IMR-90 (cell line): ENCODE measurements at places on chromosomes 12 and 14. TPM values are rescaled to one million over a fixed set of nuclear protein-coding genes. Genes with fewer than 3 reads are reported as not detected.

Gene TESPA1
- not detected in 2 replicates for total RNA-seq

DNA sequence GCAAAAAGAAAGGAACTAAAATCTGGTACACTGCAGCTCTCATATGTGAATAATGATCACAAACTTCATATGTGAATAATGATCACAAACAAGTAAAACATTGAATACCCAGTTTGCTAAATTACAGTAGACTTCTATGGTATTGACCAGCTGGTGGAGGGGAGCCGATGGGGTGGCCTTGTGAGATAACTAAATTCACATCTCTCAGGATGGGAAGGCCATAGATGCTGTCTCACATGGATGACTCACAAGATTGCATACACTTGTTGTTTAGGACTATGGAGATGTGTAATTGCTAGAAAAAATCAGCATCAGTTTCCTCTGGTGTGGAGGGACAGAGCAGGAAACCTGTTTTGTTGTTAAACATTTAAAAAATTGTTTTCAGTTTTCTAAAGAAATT lies 49.2 kb downstream of the ACACB start:
- H3K36me3 ChIP-seq: no peaks in the 10 kb centered on the region
- H3K4me1 ChIP-seq: peaks cover 13% of the 10 kb centered on the region; the same call in 1 of the 2 replicates
- DNase-seq: peak; percentile 75
- no peak overlapping the region for H3K4me3 ChIP-seq
- no peaks in the 10 kb centered on the region for H3K27me3 ChIP-seq

Gene DNAI7
- total RNA-seq: under 0.01 and 0.28 TPM in 2 replicates

DNA sequence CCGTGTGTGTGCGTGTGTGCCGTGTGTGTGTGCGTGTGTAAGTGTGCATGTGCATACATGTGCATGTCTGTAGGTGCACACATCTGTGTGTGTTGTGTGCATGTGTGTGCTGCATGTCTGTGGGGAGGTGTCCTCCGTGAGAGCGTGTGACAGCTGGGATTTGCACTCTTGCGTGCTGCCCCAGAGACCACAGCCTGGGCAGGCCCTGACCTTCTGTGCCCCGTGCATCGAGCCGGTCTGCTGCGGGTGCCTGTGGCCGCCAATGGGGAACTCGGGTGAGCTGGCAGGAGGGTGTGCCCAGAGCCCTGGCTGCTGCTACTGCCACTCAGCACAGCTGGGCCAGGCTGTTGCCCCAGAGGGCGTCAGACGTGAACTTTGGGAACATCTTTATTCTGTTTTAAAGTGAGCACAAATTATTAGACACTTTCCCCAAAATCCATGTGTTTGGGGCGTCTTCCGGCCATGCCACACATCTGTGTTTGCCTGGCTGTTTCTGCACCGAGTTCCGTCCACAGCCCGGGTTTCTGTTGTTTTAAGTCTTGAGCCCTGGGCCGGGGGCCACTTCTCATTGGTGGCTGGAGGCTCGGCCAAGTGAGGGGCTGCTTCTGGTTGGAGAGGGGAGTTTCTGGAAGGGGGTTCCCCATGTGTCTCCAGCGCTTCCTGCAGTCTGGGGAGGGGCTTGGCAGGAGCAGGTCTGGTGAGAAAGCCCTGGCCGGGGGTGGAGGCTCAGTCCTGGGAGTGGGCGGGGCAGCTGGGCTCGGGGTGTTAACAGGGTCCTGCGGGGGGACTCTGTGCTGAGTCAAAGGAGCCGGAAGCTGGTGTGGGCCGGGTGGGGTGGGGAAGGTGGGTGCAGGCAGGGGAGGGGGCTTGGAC lies 7.6 kb downstream of the CEP170B start:
- no peaks in the 10 kb centered on the region for H3K27me3 ChIP-seq
- no peak overlapping the region for H3K4me3 ChIP-seq
- DNase-seq: peak; percentile 37
- H3K27ac ChIP-seq: no peak overlapping the region
- peaks cover 7% of the 10 kb centered on the region; the same call in 1 of the 2 replicates for H3K36me3 ChIP-seq
- peaks cover 5% of the 10 kb centered on the region for H3K4me1 ChIP-seq

- H3K36me3 ChIP-seq: no peaks in the 10 kb centered on the region
- H3K4me3 ChIP-seq: no peak overlapping the region
- H3K27ac ChIP-seq: no peak overlapping the region
- no peaks in the 10 kb centered on the region for H3K4me1 ChIP-seq
Measured at GRCh38 chr12:112584266-112584722, 165.5 kb downstream of the PTPN11 start.

DNA sequence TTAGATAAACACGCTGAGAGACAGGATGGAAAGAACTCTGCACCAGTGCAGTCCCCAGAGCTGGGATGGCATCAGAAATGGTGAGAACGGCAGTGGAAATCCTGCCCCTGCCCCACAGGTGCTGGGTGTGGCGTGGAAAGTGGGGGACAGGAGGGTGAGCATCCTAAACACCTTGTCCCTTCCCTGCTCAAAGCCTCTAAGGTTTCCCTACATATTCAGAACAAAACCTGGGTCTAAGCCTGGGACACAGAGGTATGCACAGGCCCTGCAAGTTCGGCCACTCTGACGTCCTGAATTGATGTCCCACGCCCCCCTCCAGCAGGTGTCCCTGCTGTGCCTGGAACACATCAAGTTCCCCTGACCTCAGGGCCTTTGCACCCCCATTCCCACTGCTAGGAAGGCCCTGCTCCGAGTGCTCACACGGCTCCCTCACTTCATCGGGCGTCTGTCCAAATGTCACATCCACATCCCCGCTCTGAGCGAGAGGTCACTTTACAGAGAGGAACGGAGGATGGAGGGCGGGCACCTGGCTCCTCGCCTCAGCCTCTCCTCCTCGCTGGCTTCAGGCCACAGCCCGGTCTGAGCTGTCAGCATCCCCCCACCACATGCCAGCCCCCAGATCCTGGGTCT lies 38.5 kb upstream of the SFSWAP start:
- no peak overlapping the region for H3K27ac ChIP-seq
- peaks cover 4% of the 10 kb centered on the region; the same call in 1 of the 2 replicates for H3K27me3 ChIP-seq
- no peak for DNase-seq

Gene PLCZ1
- not detected in 2 replicates for total RNA-seq

- H3K36me3 ChIP-seq: no peaks in the 10 kb centered on the region
- DNase-seq: no peak
- H3K27me3 ChIP-seq: no peaks in the 10 kb centered on the region
- H3K27ac ChIP-seq: no peak overlapping the region
- peaks cover 10% of the 10 kb centered on the region; the same call in 1 of the 2 replicates for H3K4me1 ChIP-seq
Measured at GRCh38 chr14:99597911-99598600, 6.0 kb downstream of the CCDC85C start.

Gene LARP4
- 41.7 and 42.5 TPM in 2 replicates for total RNA-seq

- no peak overlapping the region for H3K4me3 ChIP-seq
- no peaks in the 10 kb centered on the region for H3K36me3 ChIP-seq
- H3K27ac ChIP-seq: no peak overlapping the region
- DNase-seq: no peak
- H3K4me1 ChIP-seq: no peaks in the 10 kb centered on the region
Measured at GRCh38 chr12:3771853-3772252, 18.9 kb upstream of the CRACR2A start.

DNA sequence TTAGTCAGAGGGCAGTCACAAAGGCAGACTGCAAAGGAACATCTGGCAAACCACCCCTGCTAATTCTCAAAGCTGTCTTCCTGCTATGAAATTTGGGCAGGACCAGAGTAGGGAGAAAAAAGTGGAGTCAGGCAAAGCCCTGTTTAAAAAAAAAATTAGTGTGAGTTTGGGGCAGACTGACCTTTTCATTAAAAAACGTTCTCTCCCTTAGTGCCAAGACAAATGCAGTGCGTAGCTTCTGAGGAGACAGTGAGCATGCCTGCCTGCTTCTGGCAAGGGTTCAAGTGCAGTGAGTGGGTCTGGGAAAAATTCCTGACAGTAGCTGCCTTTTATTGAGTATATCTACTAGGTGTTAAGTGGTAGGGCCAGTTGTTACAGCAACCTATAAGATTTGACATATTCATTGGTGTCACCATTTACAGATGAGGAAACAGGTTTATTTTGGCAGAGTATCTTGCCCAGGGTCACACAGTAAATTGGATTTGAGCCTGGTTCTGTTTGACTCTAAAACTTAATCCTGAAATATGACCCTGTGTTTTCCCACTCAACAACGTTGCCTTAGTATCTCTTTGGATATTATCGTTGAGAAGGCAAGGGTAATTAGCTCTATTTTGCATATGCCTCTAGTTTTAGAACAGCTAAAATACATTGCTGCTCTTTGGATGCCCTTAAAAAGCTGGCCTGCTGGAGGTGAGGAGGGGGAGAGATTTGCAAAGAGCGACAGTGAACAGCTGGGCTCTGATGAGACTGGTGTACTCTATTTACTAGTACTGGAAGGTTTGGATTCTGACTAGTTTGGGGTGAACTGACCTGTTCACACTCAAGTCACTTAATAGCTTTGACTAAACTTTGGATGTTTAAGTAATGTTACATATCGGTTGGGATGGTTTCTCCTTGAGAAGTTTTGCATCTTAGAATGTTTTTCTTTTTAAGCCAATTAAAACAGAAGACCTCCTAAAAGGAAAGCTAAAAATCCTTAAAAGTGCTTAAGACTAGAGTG lies 72.8 kb downstream of the PAPOLA start:
- peak; percentile 82 for DNase-seq
- peaks cover 4% of the 10 kb centered on the region; the same call in 1 of the 2 replicates for H3K4me1 ChIP-seq
- H3K27me3 ChIP-seq: no peaks in the 10 kb centered on the region
- H3K36me3 ChIP-seq: no peaks in the 10 kb centered on the region; the same call in 1 of the 2 replicates
- H3K4me3 ChIP-seq: no peak overlapping the region

GRCh38 chr14:49189375-49189774 lies 396.8 kb downstream of the RPS29 start:
- no peaks in the 10 kb centered on the region for H3K27me3 ChIP-seq
- H3K4me1 ChIP-seq: no peaks in the 10 kb centered on the region
- no peaks in the 10 kb centered on the region for H3K36me3 ChIP-seq
- no peak overlapping the region for H3K27ac ChIP-seq
- H3K4me3 ChIP-seq: no peak overlapping the region

DNA sequence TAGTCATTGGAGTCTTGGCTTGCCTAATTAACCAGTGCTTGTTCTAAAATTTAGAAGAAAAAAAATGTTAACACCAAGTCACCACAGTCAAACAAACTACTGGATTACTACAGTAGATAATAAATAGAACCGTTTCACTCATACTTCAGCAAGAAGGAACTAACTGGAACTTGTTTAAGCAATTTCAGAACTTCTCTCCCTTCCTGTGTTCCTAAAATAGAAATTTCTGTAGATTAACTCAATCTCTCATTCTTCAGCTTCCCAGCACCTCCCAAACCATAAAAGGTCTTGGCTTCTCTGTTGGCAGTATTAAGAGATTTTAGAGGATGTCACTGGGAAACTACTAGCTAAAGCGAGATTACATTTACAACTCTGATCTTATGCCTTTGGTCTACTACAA lies 18.6 kb downstream of the GNS start:
- no peak overlapping the region for H3K27ac ChIP-seq
- no peak overlapping the region for H3K4me3 ChIP-seq
- H3K27me3 ChIP-seq: no peaks in the 10 kb centered on the region
- no peak for DNase-seq
- H3K4me1 ChIP-seq: peaks cover 4% of the 10 kb centered on the region; the same call in 1 of the 2 replicates

Gene GPX2
- not detected in 2 replicates for total RNA-seq

GRCh38 chr12:47802312-47802711 lies 17.4 kb downstream of the HDAC7 start:
- no peak overlapping the region for H3K27ac ChIP-seq
- H3K36me3 ChIP-seq: peaks cover 35% of the 10 kb centered on the region
- H3K4me1 ChIP-seq: peaks cover 38% of the 10 kb centered on the region
- H3K4me3 ChIP-seq: no peak overlapping the region

Gene CLEC4D
- not detected in 2 replicates for total RNA-seq

DNA sequence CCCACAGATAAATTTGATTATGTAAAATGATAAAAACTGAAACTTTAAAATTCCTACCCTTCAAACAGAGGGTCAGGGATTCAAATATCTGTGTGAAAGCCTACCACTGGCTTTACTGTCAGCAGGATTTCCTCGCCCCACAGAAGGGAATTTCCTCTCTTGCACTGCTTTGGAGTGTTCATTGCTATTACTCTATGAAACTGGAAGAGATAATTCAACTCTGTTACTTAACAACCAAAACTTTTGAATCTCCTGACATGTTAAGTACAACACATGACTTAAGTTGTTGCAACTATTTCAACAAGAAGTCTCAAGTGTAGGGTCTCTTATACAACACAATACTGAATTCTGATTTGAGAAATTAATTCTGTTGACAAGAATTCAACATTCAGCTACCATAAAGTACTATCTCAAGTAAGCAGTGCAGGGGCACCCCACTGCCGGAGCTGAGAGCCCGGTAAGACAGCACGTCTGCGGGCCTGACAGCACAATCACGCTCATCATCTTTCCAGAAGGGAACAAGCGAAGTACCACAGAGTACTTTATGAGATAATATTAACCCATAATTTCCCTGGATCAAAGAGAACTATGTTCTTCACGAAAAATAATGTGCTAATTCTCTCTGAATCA lies 22.9 kb downstream of the DICER1 start:
- peaks cover 3% of the 10 kb centered on the region; the same call in 1 of the 2 replicates for H3K36me3 ChIP-seq
- peak; percentile 76 for DNase-seq
- H3K4me1 ChIP-seq: peaks cover 19% of the 10 kb centered on the region
- H3K27ac ChIP-seq: peak overlapping the region; percentile 76; the same call in 1 of the 2 replicates
- no peaks in the 10 kb centered on the region for H3K27me3 ChIP-seq

- no peaks in the 10 kb centered on the region for H3K36me3 ChIP-seq
- no peaks in the 10 kb centered on the region for H3K27me3 ChIP-seq
- peak overlapping the region; percentile 94; the same call in 1 of the 2 replicates for H3K27ac ChIP-seq
- H3K4me3 ChIP-seq: no peak overlapping the region
- H3K4me1 ChIP-seq: peaks cover 23% of the 10 kb centered on the region
Measured at GRCh38 chr12:31518680-31519227, 72.2 kb downstream of the DENND5B start.
